ENCODE measurements at places on chromosomes 1 and 21. TPM values are rescaled to one million over a fixed set of nuclear protein-coding genes. Genes with fewer than 3 reads are reported as not detected.

BARHL2 gene
- total RNA-seq, result not detected

CD48 gene
- not detected for total RNA-seq

THEM5 gene
- total RNA-seq, result not detected

ZNF648 gene
- not detected for total RNA-seq

OPTC gene
- not detected for total RNA-seq

SPRR2A gene
- not detected for total RNA-seq

TCP10L gene
- total RNA-seq, result 0.09 TPM

FCMR gene
- total RNA-seq, result not detected

ESPN gene
- total RNA-seq, result 0.68 TPM

PGBD2 gene
- total RNA-seq, result 8.9 TPM

KCNE2 gene
- total RNA-seq, result not detected

SLC2A5 gene
- total RNA-seq, result 0.34 TPM

FOXD2 gene
- under 0.01 TPM for total RNA-seq

FMN2 gene
- 1.5 TPM for total RNA-seq

S100A8 gene
- total RNA-seq, result not detected

COL11A1 gene
- total RNA-seq, result under 0.01 TPM

PLPP3 gene
- 39.1 TPM for total RNA-seq

VPS45 gene
- total RNA-seq, result 25.4 TPM

FMOD gene
- total RNA-seq, result 11.4 TPM

USP24 gene
- total RNA-seq, result 57.9 TPM

SPRR4 gene
- total RNA-seq, result not detected

SETSIP gene
- not detected for total RNA-seq

INAVA gene
- under 0.01 TPM for total RNA-seq

ARL8A gene
- 40.5 TPM for total RNA-seq

PADI2 gene
- 0.17 TPM for total RNA-seq

OR6N1 gene
- total RNA-seq, result not detected

UBL4B gene
- total RNA-seq, result not detected

FLVCR1 gene
- total RNA-seq, result 16.2 TPM

OR2AK2 gene
- total RNA-seq, result not detected

CDK18 gene
- 1.7 TPM for total RNA-seq

GPA33 gene
- total RNA-seq, result not detected
